ENCODE measurements at places on chromosomes 13 and 19.

- peak; percentile 50 for DNase-seq
Observed at GRCh38 chr19:47210689-47211316, 20.2 kb downstream of the BBC3 start.

DNA sequence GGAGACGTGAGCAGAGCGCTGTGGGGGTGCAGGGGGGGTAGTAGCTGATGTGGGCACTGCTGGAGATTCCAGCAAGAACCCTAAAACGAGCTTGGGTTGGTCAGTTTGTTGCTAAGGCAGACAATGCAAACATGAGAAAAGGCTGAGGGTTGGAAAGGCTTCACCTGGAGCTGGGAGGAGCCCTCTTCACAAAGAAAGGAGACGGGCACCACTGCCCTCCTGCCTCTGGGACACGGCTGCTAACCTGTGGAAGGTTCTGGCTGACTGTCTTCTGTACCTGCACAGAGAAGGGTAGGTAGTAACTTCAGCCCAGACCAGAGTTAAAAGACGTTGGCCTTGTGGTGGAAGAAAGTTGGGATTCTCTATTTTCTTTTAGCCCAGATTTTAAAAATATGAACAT, 108.7 kb downstream of the SUCLA2 start:
- DNase-seq = no peak

- peak; percentile 5 for DNase-seq
Observed at GRCh38 chr13:24746618-24747247, 17.2 kb upstream of the RNF17 start.

- no peak for DNase-seq
Observed at GRCh38 chr19:38211766-38212165, 12.3 kb downstream of the DPF1 start.

GRCh38 chr19:47479701-47480503, 4.1 kb downstream of the KPTN start:
- no peak for DNase-seq

GRCh38 chr13:100280681-100281080, 191.8 kb downstream of the PCCA start:
- peak; percentile 47 for DNase-seq

DNA sequence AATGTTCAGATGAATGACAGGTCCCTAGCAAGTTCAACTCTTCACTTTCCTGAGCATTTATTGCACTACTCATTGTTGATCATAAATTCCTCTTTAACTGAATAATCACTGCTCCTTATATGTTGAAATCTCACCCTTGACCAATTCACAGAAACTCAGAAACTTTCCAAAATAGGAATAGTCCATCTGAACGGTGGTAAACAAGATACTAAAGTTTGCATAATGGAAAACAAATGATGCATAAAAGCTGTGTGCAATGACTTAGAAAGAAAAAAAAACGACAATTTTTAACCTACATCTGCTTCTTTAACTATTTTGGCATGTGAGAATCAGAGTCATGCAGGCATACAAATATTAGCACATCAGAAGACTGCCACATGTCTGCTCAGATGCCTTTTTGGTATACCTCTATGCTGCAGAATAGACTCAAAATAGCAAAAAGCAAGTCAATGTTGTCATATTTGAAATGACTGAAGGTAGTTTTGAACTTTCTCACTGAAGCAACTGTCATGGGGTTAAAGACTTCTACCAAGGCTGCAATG, 34.8 kb downstream of the SLC10A2 start:
- peak; percentile 23 for DNase-seq

DNA sequence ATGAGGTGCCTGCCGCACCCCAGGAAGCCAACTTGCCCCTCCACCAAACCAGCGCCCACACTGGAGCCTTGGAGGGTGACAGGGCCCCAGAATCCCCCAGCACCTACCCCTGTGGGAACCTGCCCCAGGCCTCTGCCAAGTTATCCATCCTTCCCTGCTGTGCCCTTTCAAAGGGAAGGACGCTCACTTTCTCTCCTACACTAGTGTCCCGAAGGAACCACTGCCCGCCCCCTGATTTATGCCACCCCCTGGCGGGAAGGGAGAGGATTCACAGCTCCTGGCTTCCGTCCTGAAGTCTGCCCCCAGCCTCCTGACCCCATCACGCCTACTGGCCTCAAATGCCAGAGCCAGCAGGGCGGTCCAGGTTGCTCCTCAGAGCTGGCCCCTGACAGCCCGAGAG, 1.4 kb downstream of the EVI5L start:
- DNase-seq = no peak
